ENCODE measurements at places on chromosomes 3 and 15. TPM values are rescaled to one million over a fixed set of nuclear protein-coding genes. Genes with fewer than 3 reads are reported as not detected.
A peak's percentile ranks its signal among the peaks of the same experiment; 100 is the strongest.

GRCh38 chr3:168782193-168782592, 686.5 kb upstream of the GOLIM4 start:
- H3K4me3 ChIP-seq, result no peak overlapping the region
- H3K36me3 ChIP-seq, result no peaks in the 10 kb centered on the region
- H3K4me1 ChIP-seq, result no peaks in the 10 kb centered on the region

GRCh38 chr3:163362151-163362550, 1716.1 kb downstream of the SI start:
- H3K36me3 ChIP-seq, result no peaks in the 10 kb centered on the region
- H3K27ac ChIP-seq, result no peak overlapping the region
- DNase-seq, result no peak

DNA sequence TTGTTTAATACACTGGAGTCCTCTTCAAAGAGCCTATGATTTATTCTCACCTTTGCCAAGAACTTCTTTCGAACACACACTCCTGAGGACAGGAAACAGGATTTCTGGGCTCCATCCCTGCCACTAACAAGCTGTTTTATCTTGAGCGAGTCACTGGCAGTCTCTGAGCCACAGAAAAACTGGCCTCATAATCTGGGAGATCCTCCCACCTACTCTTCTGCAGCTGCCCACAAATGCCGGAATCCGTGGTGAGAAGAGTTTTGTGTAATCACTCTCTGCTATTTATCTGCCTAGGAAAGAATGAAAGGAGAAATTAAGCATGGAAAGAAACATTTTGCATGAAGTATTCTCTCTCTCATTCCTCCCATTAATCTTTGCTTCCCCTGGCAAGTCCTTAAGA, 172.0 kb upstream of the TRIM42 start:
- H3K27me3 ChIP-seq, result no peaks in the 10 kb centered on the region
- no peak overlapping the region for H3K4me3 ChIP-seq
- no peak for DNase-seq
- H3K36me3 ChIP-seq, result no peaks in the 10 kb centered on the region
- H3K27ac ChIP-seq, result no peak overlapping the region

GRCh38 chr3:42067326-42067725, 23.8 kb upstream of the TRAK1 start:
- H3K27ac ChIP-seq, result peak overlapping the region; percentile 75
- no peaks in the 10 kb centered on the region for H3K27me3 ChIP-seq
- H3K36me3 ChIP-seq, result no peaks in the 10 kb centered on the region
- no peak for DNase-seq

DNA sequence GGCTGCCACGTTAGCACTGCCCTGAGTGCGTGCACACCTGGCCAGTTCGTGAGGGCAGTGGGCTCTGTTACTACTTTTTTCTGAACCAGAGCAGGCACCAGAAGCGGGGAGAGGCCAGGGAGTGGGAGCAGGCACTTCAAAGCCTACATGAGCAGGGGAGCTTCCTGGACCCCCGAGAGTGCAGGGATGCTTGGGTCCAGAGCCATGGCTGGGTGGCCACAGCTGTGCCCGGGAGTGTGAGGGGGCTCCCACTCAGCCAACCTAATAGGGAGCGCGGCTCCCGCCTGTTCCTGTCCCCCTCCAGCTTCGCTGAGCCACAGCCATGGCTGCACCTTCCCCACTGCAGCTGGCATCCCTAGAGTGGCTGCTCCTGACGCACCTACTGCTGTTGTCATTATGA, 1423.3 kb downstream of the SI start:
- H3K4me3 ChIP-seq, result no peak overlapping the region
- no peaks in the 10 kb centered on the region for H3K27me3 ChIP-seq
- no peak overlapping the region for H3K27ac ChIP-seq
- no peak for DNase-seq

DNA sequence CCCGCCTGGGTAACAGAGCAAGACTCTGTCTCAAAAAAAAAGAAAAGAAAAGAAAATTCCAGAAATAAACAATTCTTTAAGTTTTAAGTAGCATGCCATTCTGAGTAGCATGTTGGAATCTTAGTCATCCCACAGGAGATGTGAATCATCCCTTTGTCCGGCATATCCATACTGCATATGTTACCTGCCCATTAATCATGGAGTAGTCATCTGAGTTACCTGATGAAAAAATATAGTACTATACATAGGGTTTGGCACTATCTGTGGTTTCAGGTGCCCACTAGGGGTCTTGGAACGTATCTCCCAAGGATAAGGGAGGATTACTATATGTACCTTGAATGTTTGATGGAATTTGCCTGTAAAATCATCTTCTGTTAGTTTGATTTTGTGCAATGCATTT, 6.3 kb upstream of the CCR4 start:
- H3K36me3 ChIP-seq, result no peaks in the 10 kb centered on the region
- DNase-seq, result no peak
- no peaks in the 10 kb centered on the region for H3K27me3 ChIP-seq
- H3K4me1 ChIP-seq, result no peaks in the 10 kb centered on the region
- no peak overlapping the region for H3K4me3 ChIP-seq

- no peak overlapping the region for H3K27ac ChIP-seq
- H3K27me3 ChIP-seq, result no peaks in the 10 kb centered on the region
- no peaks in the 10 kb centered on the region for H3K4me1 ChIP-seq
- no peak for DNase-seq
- no peak overlapping the region for H3K4me3 ChIP-seq
- no peaks in the 10 kb centered on the region for H3K36me3 ChIP-seq
Measured at GRCh38 chr3:63519426-63519825, 133.0 kb upstream of the SNTN start.

DNA sequence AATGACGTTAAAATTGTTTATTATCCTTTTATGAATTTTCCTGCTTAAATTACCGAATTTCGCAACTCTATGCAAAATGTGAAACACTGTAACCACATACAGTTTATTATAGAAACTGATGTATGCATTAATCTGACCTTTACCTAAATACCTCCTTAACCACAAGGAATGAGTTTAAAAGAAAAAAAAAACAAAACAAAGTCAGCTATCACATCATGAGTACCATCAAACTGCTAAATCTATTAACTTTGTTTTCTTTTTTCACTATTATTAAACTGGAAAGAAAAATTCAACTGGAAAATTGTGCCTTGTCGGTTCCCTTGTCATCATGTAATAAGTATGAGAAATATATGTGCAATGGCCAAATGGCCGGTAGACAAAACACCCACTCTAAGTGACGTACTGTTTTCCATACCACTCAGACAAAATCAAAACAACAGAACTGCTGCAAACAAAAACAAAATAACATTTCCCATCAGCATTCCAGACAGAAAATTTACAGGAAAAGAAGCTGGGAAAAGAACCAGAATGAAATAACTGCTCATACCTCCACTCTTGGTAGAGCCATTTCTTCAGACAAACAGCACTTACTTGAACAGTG, 415.3 kb downstream of the FOXP1 start:
- H3K4me1 ChIP-seq, result peaks cover 7% of the 10 kb centered on the region
- no peaks in the 10 kb centered on the region for H3K27me3 ChIP-seq
- H3K4me3 ChIP-seq, result no peak overlapping the region
- H3K27ac ChIP-seq, result no peak overlapping the region
- no peak for DNase-seq

DNA sequence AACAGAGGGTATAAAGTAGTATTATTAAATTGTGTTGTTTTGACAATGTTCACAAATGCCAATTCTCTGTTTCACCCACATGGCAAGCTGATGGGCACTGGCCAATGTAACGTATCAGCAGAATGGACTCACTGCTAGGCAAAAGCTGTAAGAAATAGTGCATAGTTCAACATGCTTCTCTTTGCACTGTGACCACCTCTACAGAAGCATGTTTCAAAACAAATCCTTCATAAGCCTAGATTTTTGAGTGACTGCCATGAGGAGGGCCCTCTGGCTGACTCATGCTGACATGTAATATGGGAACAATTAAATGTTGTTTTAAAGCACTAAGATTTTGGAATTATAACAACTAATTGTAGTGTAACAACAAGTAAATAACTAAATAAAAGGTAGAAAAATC, 3.2 kb downstream of the GBE1 start:
- peak overlapping the region; percentile 98 for H3K27ac ChIP-seq
- no peak for DNase-seq
- H3K36me3 ChIP-seq, result no peaks in the 10 kb centered on the region
- no peaks in the 10 kb centered on the region for H3K27me3 ChIP-seq
- H3K4me1 ChIP-seq, result peaks cover 32% of the 10 kb centered on the region

- H3K4me3 ChIP-seq, result no peak overlapping the region
- no peaks in the 10 kb centered on the region for H3K4me1 ChIP-seq
Measured at GRCh38 chr15:80599359-80599758, 95.8 kb upstream of the ABHD17C start.

DNA sequence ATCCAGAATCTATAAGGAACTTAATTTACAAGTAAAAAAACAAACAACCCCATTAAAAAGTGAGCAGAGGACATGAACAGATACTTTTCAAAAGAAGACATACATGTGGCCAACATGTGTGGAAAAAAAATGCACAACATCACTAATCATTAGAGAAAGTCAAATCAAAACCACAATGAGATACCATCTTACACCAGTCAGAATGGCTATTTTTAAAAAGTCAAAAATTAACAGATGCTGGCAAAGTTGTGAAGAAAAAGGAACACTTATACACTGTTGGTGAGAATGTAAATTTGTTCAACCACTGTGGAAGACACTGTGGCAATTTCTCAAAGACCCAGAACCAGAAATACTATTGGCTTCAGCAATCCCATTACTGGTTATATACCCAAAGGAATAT, 830.0 kb upstream of the ALCAM start:
- no peaks in the 10 kb centered on the region for H3K4me1 ChIP-seq
- H3K4me3 ChIP-seq, result no peak overlapping the region
- H3K36me3 ChIP-seq, result no peaks in the 10 kb centered on the region
- DNase-seq, result no peak

ZNF660 gene
- 0.98 TPM for total RNA-seq

RTP4 gene
- total RNA-seq, result 0.98 TPM

B3GNT5 gene
- 20.4 TPM for total RNA-seq

CFAP20DC gene
- 5.4 TPM for total RNA-seq

MIX23 gene
- total RNA-seq, result 14.2 TPM

ZNF80 gene
- 0.74 TPM for total RNA-seq

OXTR gene
- 0.25 TPM for total RNA-seq

EFCC1 gene
- total RNA-seq, result 3.7 TPM
